ENCODE measurements at places on chromosomes 6 and 20.

GRCh38 chr6:44715188-44715587 is 327.7 kb downstream of the CDC5L start:
- DNase-seq = no peak

- DNase-seq = no peak
Measured at GRCh38 chr6:6595952-6596351, 7.4 kb downstream of the LY86 start.

- no peak for DNase-seq
Measured at GRCh38 chr6:116556065-116556464, 2.5 kb downstream of the CALHM4 start.

GRCh38 chr20:2104236-2104635 is 2.6 kb downstream of the STK35 start:
- DNase-seq = no peak

GRCh38 chr20:53124803-53125202 is 152.6 kb downstream of the TSHZ2 start:
- DNase-seq = no peak

GRCh38 chr6:157937318-157937717 is 44.3 kb upstream of the SYNJ2 start:
- no peak for DNase-seq

- no peak for DNase-seq
Measured at GRCh38 chr6:12112540-12113189, 100.6 kb downstream of the HIVEP1 start.

Measured in psoas muscle (tissue), 8 donors.